ENCODE measurements at places on chromosomes 2 and 18.

- no peak for DNase-seq
Measured at GRCh38 chr2:54247115-54247514, 8.9 kb downstream of the TSPYL6 start.

- peak; percentile 79 for DNase-seq
Measured at GRCh38 chr2:205024822-205025518, 479.7 kb downstream of the PARD3B start.

GRCh38 chr2:211690736-211691135 lies 847.9 kb downstream of the ERBB4 start:
- no peak for DNase-seq

GRCh38 chr2:86038291-86039081 lies 67.2 kb downstream of the POLR1A start:
- DNase-seq = no peak

GRCh38 chr2:57693177-57693576 lies 353.4 kb upstream of the VRK2 start:
- no peak for DNase-seq

GRCh38 chr2:16685340-16685715 lies 19.7 kb upstream of the CYRIA start:
- DNase-seq = no peak
